ENCODE measurements at places on chromosomes 3 and 15.

GRCh38 chr15:47820057-47820746, 102.9 kb downstream of the SEMA6D start:
- no peak for DNase-seq

GRCh38 chr3:33807191-33807590, 8.8 kb downstream of the PDCD6IP start:
- DNase-seq = no peak

- no peak for DNase-seq
These were observed 189.9 kb downstream of the AKAP13 start for GRCh38 chr15:85570336-85570735.

DNA sequence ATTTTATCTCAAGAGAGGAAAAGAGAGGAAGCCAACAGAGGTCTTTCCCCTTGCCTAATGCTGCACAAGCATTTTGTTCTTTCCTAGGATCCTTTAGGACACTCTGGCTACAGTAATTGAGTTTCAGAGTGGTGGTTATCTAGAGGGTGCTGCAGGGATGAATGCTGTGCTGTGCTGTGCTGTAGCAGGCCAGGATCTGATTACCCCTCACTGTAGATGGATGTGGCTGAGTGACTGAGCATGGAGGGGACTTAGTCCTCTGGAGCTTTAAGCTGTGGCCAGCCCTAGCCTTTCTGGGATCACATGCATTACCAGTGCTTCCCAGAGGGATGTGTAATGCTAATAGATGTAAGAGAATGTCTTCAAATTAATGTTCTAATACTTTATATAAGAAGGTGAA, 94.8 kb downstream of the SLC9A9 start:
- no peak for DNase-seq

GRCh38 chr3:66326340-66326739, 105.5 kb downstream of the SLC25A26 start:
- DNase-seq = no peak

DNA sequence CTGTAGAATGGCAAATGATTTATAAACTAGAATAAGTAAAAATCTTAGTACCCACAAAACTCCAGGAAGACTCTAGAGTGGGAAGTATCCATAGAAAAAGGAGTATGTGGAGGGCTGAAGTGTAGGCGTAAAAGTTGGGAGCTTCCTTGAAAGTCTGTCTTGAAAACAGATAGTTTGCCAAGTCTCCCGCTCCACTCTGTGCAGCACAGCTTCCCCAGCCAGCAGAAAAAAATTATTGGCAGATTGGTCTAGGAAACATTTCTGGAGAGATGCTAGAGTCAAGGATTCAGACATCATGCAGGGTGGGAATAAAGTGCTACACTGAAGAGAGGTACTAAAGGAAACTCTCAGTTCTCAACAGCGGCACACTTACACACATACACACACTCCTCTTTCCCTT, 53.4 kb upstream of the CD200R1L start:
- DNase-seq = no peak

GRCh38 chr15:35289024-35289617, 204.0 kb upstream of the NANOGP8 start:
- peak; percentile 78 for DNase-seq

- no peak for DNase-seq
These were observed 47.8 kb downstream of the P3H2 start for GRCh38 chr3:190072856-190073255.

DNA sequence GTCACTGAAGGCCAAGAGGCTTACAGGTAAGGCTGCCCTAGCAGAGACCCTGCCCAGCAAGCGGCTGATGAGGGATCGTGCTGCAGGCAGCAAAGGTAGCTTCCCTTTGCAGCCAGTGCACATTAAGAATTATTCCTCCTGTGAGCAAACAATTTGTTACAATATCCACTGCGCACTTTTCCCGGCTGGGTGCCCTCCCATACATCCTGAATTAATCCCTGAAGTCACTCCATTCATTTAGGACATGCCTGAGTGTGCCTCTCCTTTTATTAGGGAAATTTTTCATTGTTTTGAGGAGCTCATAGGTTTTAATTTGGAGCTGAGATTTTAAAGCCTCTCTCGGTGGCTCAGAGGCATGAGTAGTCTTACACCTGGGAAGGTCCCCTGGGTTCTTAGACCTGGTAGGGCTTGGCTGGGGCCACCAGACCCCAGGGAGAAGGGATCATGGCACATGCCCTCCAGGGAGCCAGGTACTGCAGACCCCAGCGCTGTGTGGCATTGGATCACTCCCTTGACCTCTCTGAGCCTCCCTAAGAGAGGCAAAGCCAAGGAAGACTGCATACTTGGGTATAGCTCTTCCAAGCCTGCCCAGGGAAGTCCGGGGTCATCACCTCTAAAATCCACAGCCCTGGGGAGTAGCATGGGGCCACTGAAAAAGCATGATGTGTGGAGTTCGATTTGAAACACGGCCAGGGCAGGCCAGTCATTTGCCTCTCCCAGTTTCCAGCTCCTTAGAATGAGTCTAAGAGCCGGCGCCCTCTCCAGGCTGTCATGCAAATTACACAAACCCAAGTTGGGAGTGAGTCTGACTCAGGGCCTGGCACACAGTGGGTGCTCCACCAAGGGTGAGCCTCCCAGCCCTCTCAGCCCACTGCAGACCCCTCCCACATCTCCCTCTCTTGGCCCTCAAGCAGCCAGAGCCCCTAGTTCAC, 151.9 kb upstream of the LINGO1 start:
- DNase-seq = peak; percentile 41

DNA sequence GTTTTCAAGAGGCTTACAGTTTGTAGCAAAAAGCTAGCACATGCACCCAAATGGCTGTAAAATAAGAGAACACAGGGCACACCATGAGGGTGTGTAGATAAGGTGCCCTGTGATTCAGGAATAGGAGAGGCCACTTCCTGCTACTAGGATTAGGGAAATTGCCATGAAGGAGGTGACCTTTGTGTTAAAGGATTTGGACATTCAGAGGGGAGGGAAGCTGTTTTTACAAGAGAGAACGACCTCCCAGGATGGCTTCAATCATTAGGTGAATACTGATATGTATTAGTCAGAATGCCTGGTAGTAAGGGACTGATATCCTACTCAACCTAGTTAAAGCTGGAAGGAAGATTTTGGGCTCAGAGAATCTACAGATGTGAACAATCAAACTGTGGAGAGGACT, 35.7 kb upstream of the ABHD17C start:
- DNase-seq = no peak

GRCh38 chr3:62119139-62119538, 254.2 kb downstream of the FEZF2 start:
- DNase-seq = no peak

DNA sequence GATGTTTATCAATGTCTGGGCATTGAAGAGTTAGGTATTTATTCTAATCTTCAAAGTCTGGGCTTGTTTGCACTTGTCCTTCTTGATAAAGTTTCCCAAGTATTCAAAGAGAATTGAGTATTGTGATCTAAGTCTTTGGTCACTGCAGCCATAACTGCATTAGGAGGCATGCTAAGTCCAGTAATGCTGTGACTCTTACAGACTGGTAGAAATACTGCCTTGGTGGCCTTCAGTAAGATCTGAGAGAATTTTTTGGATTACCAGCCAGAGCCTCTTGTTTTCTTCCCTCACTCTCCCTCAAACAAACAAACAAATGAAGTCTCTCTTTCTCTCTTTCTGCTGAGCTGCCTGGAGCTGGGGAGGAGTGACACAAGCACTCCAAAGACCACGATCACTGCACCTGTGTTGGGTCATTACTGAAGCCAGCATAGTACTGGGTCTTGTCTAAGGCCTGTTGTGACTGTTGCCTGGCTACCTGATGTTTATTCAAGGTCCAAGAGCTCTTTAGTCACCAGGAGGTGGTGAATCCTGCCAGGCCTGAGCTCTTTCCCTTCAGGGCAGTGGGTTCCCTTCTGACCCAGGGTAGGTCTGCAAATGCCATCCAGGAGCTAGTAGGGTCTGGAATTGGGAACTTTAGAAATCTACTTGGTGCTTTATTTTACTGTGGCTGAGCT, 14.8 kb upstream of the RBP2 start:
- peak; percentile 58 for DNase-seq

DNA sequence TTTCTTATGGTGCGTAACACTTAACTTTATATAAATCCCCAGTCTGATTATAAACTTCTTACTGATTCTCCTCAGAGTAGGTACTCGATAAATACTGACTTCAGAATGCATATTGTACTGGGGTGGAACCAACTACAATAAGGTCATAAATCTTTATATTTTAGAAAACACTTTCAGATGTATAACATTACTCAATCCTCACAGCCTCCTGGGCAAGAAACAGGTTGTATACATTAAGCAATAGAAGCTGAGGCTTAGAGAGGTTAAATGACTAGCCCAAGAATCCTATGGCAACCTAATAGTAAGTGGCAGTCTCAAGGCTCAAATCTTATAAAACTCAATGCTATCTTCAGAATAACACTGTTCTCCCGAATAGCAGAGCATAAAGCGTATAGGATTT, 9.1 kb downstream of the VPS13C start:
- no peak for DNase-seq

DNA sequence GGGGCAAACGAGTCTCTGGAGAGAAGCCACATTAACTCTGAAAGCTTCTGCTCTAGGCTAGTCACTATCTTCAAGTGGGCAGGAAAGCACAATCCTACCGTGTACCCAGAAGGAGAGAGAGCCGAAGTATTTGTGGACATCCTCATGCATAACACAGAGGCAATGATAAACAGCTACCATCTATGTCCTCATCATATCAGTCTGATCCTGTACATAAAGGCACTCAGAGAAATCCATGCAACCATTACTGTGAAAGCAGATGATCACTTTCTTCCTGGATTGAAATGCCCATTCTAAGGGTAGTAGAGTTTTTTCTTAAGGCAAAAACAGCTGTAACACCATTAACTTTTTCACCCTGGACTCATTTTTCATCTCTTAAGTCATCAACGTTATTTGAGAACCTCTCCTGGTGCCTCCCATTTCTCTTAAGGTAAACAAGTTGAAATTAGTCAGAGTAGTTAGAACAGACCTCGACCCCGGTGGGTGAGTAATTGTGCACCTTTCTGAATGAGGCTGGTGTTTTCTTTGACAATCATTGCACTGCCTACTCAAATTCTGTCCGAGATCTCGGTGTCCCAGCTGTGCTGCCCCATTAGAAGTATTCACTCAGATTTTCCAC, 327.4 kb downstream of the SHQ1 start:
- DNase-seq = no peak

DNA sequence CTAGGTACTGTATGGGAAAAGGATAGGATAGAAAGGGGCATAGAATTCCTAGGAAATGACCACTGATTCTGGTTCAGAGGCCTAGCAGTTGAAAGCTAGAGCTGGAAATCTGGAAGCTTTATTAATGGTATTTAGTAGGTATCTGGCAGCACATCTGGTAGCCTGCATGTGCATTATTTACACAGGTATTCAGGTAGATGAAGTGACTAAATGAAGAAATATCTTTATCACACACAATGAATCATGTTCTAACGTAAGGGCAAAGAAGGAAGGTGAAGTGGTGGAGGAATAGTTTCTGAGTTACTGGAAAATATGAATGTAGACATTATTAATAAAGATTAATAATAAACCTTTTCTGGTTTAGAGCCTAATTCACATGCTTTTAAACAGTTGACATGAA, 119.9 kb downstream of the MBNL1 start:
- DNase-seq = peak; percentile 36

Data from HT-29 (cell line).